Naive thymus-derived CD4-positive, alpha-beta T cell (primary cell): ENCODE measurements at places on chromosomes 6 and 20.

GRCh38 chr6:108288742-108289141, 6.1 kb upstream of the AFG1L start:
- DNase-seq: no peak

- DNase-seq: no peak
Observed at GRCh38 chr20:61345656-61346055, 93.6 kb downstream of the CDH4 start.

- DNase-seq: no peak
Observed at GRCh38 chr20:24701668-24702067, 232.2 kb downstream of the SYNDIG1 start.

DNA sequence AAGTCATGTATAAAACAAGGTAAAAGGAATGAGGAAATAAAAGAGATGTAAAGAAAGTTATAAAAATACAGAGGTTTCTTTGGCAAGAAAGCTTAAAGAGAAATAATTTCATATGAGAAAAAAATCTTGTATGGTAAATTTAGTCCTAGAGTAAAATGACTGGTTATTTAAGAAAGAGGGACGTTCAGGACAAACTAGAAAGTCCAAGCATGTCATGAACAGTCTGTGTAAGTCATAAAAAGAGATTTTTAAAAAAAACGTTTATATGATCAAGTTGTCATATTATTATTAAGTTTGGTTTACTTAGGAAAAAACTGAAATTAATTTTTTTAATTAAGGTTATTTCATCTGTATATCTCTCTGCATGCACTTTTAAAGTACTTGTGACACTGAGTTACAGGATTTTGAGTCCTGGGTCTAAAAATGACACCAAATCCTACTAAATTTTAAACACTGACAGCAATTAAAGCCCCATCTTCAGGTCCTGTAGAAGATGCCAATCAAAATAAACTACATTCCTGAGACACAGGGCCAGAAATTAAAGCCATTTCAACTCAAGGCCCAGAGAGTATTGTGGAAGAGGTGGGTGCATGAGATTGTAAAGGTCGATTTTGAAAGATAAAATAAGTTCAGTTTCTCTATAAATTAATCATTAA, 62.4 kb downstream of the AGPAT4 start:
- DNase-seq: no peak

- no peak for DNase-seq
Observed at GRCh38 chr20:25040438-25040831, 17.5 kb downstream of the ACSS1 start.

DNA sequence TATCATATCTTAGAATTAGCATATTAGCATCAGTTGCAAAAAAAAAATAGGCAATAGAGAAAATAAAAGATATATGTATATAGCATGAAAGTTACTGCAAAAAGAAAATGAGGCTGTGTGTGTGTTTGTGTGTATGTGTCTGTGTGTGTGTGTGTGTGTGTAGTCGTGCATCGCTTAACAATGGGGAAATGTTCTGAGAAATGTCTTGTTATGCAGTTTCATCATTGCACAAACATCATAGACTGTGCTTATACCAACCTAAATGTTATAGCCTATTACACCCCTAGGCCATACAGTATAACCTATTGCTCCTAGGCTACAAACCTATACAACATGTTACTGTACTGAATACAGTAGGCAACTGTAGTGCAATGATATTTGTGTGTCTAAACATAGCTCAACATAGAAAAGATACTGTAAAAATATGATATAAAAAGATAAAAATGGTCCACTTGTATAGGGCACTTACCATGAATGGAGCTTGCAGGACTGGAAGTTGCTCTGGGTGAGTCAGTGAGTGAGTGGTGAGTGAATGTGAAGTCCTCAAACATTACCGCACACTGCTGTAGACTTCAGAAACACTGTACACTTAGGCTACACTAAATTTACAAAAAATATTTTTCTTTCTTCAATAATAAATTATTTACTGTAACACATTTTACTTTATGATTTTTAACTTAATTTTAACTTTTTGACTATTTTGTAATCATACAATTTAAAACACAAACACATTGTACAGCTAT, 805.1 kb downstream of the KIF16B start:
- DNase-seq: no peak

DNA sequence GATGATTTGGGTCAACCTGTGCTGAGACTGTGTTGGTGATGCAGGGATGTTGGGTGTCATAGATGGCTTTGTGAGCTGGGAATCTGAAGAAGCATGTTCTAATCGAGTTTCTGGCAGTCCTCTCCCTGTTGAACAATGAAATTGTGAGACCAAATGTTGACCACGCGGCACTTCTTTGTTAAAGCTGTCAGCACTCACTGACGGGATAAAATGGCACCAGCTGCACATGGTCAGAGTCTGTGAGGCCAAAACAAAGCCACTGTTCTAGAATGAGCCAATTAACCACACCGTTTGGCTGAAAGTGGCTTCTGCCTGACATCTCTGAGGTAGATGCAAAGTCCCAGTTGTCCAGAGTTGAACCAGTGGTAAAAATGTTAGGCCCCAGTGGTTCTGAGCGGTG, 562.2 kb downstream of the KIF16B start:
- no peak for DNase-seq

- DNase-seq: no peak
Observed at GRCh38 chr6:38722727-38723334, 7.7 kb downstream of the DNAH8 start.

GRCh38 chr6:43716099-43716498, 28.5 kb upstream of the MRPS18A start:
- DNase-seq: no peak

GRCh38 chr6:79734374-79734773, 103.2 kb downstream of the SH3BGRL2 start:
- no peak for DNase-seq

- DNase-seq: no peak
Observed at GRCh38 chr6:129507846-129508245, 202.1 kb downstream of the ARHGAP18 start.

DNA sequence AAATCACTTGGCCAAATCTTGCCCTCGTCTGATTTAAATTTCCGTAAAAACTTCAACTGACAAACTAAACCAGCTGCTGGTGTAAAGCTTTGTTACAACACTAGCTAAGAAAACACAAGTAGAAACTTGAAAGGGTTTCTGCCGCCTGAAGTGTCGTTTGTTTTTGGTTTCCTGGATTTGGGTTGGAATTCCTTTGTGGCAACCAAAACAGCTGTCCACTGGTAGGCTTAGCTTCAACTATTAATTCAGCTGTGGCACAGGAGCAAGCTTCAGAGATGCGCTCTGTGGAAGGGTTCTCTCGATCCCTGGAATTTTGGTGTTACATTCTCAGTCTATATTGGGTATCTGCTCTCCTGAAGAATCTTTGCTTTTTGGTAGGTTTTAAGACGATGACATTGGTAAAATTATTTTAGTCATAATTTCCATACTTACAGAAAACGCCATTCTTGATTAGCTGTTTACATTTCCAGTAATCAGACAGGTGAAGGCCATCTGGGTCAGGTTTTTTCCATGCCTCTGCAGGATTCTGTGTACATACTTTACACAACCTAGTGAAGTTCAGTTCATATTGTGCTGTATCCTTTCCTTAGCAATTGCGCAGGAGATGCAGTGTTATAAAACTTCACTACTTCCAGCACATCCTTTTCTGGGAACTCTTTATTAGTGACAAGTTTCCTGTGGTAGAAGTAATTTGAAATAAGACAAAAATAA, 29.9 kb upstream of the SAMD3 start:
- DNase-seq: no peak

- DNase-seq: no peak
Observed at GRCh38 chr20:50585214-50585613, 75.0 kb downstream of the PTPN1 start.

- DNase-seq: no peak
Observed at GRCh38 chr20:14643146-14643545, 305.7 kb upstream of the FLRT3 start.

DNA sequence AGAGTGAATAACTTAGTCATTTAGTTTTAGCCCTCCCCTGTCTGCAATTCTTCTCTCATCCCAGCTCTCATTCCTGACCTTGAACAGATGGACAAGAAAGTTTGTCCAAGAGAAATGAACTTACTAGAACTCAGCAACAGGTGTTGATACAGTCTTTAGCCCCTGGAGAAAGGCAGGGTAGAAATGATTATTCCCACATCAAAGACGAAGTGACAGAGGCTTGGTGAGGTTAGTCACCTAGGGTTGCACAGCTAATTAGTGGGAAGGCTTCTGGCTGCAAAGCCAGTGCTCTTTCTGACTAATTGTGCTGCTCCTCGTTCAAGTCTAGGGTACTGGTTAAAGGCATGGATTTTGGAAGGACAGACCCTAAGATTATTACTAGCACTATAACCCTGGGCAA, 4.5 kb downstream of the ZDHHC14 start:
- DNase-seq: no peak

DNA sequence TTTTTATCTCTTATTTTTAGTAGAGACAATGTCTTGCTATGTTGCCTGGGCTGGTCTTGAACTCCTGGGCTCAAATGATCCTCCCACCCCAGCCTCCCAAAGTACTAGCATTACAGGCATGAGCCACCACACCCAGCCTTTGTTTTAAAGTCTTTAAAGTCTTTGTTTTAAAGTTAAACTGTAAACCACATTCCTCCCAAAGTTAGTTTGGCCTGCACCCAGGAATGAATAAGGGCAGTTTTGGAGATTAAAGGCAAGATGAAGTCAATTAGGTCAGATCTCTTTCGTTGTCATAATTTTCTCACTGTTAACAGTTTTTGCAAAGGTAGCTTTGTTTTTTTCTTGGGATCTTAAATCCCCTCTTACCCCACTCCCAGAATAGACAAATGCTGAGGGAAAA, 63.8 kb downstream of the UBR2 start:
- DNase-seq: no peak

GRCh38 chr20:25117990-25118389, 36.0 kb upstream of the VSX1 start:
- DNase-seq: no peak

DNA sequence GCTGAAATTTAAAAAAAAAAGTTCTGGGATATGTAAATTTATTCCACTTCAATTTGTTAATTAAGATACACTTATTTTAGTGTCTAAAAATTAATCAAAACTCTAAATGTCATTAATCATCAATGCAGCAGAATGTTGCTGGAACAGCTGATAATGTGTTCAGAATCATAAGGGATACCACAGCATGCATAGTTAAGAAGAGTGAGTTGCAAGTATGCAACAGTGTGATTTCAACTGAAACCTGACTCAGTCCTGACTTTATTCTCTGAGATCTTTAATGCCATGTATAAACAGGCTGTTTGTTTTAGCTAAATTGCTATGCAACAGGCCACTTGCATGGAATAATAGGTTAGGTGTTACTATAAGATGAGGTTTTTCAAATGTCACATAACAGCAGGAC, 1.4 kb downstream of the GRIK2 start:
- DNase-seq: no peak

DNA sequence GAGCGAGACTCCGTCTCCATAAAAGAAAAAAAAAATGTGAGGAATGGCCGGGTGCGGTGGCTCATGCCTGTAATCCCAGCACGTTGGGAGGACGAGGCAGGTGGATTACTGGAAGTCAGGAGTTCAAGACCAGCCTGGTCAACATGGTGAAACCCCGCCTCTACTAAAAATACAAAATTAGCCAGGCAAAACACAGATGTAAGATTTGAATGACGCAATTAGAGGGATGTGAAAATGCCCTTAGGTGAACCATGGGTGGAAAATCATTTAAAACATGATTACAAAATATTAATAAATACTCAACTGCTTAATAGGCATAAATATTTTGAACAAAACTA, 20.9 kb downstream of the COL9A3 start:
- no peak for DNase-seq

DNA sequence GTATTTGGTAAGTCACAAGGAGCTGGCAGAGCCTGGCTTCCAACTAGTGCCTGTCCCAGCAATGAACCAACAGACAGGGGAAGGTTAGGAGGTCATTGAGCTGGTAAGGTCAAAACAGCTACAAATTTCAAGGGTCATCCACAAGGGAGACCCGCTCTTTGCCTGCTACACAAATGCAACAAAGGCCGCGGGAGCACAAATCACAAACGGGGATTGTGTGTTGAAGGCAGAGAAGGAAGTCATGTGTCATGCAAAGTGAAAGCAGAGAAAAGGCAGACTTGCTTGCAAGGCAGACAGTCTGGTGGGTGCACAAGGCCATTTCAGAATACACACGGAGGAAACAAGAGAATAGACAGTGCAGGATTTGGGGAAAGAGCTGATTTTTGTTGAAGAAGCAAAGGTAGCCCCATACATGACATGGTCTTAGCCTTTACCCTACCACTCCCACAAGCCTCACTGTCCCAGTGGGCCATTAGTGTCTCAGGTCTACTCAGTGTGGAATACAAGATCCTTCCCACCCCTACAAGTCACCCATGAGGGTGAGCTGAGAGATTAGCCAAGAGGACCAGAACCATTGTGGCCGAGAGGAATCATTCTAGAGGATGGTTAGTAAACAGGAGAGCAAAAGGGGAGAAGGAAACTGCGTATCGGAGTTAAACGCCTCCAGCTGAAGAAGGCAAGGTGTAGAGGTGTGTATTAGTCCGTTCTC, 18.1 kb upstream of the SAMHD1 start:
- DNase-seq: peak; percentile 59

- no peak for DNase-seq
Observed at GRCh38 chr6:88216182-88216581, 50.0 kb upstream of the CNR1 start.

GRCh38 chr6:39387785-39388184, 65.3 kb upstream of the KCNK16 start:
- no peak for DNase-seq

GRCh38 chr6:159646733-159647132, 46.3 kb downstream of the SOD2 start:
- no peak for DNase-seq

- DNase-seq: peak; percentile 81
Observed at GRCh38 chr6:12060780-12061609, 48.9 kb downstream of the HIVEP1 start.
